ENCODE measurements at places on chromosomes 13 and 19.

DNA sequence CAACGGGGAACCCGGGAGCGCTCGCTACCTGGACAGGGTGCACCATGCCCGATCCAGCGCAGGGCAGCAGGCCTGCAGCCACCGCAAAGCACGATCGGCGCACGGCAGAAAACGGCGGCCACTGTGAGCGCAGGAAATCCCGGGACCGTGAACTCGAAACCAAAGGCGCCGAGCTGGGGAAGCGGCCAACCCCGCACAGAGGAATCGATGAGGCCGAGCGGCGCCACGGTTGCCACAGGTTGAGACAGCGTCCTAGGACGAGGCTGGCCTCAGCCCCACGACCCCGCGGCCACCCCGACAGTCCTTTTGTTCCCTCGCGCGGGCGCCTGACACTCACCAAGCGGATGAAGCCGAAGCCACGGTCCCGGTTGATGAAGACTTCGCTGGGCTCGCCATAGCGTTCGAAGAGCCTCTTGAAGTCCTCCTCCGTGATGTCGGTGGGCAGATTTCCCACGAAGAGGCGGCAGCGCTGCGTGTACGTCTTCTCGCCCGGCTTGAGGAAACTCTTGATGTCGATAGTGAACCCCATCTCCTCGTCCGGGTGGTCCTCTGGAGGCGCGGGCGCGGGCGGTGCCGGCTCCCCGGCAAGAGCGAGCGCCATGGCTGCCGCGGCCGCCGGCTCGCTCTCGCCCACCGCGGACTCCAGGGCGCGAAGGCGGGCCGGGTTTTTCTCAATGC lies 557 bp downstream of the PSPC1 start:
- DNase-seq = peak; percentile 5

DNA sequence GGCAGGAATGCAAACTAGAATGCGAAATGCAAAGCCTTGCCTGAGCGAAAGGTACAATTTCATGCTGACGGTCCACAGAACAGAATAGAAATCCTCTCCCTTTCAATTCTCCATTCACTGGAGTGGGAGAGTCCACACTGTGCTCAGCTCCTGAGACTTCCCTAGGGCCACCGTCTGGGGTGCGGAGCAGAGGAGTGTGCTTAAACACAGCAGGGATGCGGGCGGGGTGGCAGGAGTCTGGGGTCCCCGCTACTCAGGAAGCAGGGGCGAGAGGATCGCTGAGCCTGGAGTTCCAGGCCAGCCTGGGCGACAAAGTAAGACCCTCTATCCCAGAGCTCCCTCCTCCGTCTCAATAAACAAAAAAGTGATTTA lies 552 bp upstream of the ZNF816 start:
- no peak for DNase-seq

GRCh38 chr13:25288966-25289365 lies 1.7 kb upstream of the MTMR6 start:
- no peak for DNase-seq

DNA sequence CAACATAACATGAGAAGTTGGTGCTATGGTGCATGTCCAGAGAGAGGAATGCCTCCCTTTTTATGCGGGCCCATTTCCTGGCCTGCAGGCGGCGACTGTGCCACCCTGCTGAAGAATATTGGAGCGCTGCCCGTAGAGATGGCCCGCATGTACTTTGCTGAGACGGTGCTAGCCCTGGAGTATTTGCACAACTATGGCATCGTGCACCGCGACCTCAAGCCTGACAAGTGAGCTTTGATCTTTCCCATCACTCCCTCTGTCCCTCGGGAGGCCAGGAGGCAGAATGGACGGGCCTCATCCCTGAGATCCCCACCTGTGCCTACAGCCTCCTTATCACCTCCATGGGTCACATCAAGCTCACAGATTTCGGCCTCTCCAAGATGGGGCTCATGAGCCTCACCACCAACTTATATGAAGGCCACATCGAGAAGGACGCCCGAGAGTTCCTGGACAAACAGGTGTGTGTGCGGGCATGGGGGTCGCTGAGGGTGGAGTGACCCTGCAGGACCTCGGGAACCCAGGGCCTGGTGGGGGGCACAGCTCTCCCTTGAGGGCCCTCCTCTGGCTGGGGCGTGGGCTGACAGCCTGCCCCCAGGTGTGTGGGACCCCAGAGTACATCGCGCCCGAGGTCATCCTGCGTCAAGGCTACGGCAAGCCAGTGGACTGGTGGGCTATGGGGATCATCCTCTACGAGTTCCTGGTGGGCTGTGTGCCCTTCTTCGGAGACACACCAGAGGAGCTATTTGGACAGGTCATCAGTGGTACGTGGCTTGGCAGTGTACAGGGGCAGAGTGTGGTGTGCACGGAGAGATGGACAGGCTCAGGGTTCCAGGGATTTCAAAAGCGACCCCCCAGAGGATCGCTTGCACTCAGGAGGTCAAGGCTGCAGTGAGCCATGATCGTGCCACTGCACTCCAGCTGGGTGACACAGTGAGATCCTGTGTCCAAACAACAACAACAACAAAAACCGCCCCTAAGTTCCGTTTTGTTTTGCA lies 16.2 kb downstream of the DNASE2 start:
- DNase-seq = no peak

GRCh38 chr13:28582225-28582891 lies 76.6 kb upstream of the POMP start:
- DNase-seq = no peak

GRCh38 chr13:22735011-22735995 lies 445.5 kb upstream of the SGCG start:
- DNase-seq = no peak

- DNase-seq = no peak
Measured at GRCh38 chr13:105442949-105443699, 1092.3 kb downstream of the EFNB2 start.

DNA sequence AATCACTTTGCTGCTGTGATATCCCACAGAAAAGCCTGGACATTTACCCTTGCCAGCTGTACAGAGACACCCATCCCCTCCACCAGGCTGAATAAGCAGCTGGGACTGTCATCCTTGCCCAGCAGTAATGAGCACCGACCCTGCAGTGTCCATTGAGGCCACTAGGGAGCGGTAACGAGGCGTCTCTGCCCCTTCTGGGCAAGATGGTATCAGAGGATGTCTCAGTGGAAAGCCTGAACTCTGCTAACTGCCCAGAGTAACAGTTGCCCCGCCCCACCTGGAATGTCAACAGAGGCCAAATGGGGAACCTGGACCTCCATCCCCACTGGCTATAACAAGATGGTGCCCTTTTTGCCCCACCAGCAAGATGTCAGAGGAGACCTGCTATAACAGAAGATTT lies 22.8 kb upstream of the CEACAM20 start:
- DNase-seq = no peak

GRCh38 chr13:21749410-21749809 lies 78.5 kb downstream of the FGF9 start:
- no peak for DNase-seq

GRCh38 chr19:23762884-23763711 lies 4.4 kb upstream of the ZNF681 start:
- no peak for DNase-seq

DNA sequence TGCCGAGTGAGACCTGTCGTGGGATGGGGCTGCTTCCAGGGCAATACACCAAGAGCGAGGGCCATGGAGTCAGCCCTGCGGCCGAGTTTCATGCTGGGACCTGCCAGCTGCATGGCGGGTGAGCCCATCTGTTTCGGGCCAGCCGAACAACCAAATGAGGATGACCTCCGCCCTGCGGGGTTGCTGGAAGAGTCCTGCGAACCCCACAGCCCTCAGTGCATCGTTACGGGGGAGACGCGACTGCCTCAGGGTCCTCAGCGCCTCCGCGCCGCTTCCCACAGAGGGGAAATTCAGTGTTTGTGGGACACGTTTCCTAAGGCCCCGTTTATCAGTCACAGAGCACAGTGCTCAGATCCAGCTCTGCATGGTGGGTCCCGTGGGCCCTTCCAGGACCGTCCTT lies 22.0 kb downstream of the SLC15A1 start:
- no peak for DNase-seq

GRCh38 chr19:52492201-52492993 lies 35.1 kb upstream of the ZNF808 start:
- no peak for DNase-seq

DNA sequence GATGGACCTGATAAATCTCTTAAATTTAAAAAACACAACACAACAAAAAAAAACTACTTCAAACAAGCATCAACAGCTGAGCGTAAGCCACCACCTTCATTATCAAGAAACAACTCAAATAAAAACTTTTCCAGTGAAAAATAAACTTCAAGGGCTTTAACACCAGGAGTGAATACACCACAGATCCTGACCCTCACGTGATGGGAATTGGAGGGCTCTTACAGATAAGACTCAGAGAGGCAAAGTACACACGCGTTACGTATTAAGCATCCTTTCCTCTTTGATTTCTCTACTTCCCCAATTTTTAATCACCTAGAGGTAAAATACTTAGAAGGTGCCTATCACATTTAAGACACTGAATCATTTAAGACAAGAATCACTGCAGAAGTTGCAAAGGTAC lies 573 bp upstream of the STARD13 start:
- DNase-seq = no peak

DNA sequence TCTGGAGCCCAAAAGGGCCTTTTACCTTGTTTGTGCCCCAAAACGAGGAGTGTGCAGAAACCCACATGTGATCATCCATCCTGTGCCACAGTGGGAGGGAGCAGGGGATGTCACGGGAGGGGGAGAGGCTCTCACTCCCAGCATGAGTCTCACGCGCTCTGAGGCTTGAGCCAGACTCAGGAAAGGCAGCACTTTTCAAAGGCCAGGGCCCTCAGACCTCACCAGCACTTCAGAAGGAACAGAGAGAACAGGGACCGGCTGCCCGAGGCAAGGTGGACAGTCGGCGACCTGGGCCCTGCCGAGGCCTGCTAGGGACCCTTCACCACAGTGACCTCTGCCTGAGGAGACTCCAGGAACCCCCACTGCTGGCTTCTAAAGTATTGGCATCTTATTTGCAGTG lies 71.7 kb upstream of the WASF3 start:
- DNase-seq = no peak

DNA sequence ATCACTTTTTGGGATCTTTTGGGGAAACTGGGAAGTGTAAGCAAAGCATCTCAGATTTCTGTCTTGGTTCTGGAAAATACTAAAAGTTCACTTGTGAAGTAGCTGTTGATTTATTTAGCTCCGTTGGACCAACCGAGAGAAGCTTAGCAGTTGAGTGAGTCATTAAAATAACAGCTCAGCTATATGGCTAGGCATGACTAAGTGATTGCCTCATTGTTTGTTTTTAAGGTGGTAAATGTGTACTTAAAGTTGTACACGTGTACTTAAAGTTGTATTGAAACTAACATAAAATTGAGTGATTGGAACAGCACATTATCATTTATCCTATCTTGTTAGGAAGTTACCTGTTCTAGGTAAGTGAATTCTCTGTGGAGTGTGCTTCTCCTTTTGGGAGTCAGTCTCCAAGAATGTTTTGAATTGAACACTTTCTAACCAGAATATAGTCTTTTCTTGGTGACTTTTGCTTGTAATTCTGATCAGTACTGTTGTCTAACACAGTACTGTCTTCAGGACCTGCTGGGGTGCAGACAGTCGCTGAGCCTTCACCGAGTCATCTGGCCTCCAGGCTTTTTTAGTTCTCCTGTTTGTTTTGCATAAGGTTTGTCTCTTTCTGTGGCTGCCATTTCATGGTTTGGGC lies 2.9 kb upstream of the DCUN1D2 start:
- no peak for DNase-seq

DNA sequence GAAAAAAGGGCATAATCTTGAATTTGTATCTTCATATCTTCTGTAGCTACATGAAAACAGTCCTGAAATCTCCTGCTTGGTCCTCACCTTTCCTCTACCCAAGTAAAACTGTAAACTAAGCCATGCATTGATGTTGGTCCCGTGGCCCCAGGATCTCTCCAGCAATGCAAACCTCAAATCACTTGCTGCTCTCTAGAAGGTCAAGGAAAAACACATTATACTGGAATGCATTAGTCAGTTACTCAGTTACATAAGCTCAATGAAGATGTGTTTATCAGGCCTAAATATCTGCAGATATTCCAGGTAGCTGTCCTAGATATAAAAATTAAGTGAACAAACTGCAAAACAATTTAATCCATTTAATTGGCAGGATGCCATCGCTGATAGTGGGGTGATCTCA lies 261.8 kb downstream of the ABCC4 start:
- DNase-seq = no peak

GRCh38 chr13:103395139-103395538 lies 328.9 kb upstream of the SLC10A2 start:
- no peak for DNase-seq

DNA sequence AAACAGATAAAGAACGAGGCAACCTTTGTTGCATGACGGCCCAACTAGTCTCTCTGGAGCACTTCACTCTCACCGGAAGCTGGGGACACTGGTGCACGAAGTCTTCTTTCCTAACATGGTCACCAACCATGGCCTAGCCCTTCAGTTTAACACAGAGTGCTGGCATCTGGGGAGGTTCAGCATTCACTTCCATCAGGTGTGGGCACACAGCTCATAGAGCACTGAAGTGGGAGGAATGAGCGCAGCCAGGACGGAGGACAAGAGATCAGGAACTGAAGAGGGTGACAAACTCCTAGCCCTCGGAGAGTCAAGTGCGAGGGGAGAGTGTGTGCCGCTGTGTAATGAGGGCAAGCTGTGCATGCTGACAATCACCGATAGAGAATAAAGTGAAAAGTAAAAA lies 92.4 kb downstream of the CDADC1 start:
- no peak for DNase-seq

Measured in GM18507 (cell line).